NCI-H524 (cell line): ENCODE measurements at places on chromosomes 7 and 10.

DNA sequence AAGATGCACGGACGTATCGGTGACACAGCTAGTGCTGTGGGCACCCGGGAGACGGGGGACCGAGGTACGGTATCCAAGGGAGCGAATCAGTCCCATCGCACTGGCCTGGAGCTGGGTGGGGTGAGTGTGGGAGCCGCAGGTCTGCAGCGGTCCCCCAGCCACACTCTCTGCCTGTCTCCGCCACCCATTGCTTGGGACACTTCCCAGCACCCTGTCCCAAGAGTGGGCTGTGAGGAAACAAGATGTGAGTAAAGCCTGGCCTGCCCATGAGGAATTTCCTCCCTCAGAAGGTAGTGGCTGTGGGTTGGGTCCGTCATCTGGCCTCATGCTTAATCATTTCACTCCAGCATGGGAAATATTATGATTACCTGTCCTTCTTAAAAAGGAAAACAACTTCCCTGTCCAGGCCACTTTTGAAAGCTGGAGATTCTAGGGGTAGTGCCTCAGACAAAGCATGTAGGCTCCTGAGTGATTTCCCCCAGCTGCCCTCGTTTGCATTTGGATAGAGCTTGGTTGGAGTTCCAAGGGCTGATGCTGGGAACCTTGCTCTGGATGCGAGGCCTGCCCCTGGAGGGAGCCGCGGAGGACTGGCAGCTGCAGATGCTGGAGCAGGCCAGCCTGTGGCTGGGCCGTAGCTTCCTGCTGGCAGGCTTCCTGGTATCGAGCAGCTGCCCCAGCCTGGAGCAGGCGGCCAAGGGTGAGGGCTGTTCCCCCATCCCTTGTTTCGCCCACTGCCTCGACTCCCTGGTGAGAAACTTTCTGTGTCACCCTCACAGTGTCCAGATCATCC lies 6.2 kb upstream of the ACTR3C start:
- no peak for DNase-seq

GRCh38 chr10:69696073-69696731 lies 66.2 kb downstream of the FAM241B start:
- DNase-seq, result no peak

DNA sequence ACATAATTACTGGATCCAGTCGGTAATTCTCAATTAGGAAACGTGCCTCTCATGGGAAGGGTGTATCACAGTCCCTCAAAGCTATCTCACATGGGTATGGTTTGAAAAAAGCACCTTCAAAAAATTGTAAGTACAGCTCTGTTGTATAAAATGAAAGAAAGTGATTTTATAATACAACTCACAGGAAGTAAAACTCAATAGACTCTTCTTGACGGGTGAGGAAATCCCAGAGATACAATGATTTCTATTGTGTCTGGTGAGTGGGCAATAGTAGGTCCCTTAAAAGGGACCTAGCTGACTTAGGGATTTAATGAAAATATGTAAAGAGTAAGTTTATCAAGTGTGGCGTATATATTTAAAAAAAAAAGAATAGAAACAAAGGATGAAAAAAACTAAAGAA lies 27.0 kb downstream of the TASOR2 start:
- no peak for DNase-seq

DNA sequence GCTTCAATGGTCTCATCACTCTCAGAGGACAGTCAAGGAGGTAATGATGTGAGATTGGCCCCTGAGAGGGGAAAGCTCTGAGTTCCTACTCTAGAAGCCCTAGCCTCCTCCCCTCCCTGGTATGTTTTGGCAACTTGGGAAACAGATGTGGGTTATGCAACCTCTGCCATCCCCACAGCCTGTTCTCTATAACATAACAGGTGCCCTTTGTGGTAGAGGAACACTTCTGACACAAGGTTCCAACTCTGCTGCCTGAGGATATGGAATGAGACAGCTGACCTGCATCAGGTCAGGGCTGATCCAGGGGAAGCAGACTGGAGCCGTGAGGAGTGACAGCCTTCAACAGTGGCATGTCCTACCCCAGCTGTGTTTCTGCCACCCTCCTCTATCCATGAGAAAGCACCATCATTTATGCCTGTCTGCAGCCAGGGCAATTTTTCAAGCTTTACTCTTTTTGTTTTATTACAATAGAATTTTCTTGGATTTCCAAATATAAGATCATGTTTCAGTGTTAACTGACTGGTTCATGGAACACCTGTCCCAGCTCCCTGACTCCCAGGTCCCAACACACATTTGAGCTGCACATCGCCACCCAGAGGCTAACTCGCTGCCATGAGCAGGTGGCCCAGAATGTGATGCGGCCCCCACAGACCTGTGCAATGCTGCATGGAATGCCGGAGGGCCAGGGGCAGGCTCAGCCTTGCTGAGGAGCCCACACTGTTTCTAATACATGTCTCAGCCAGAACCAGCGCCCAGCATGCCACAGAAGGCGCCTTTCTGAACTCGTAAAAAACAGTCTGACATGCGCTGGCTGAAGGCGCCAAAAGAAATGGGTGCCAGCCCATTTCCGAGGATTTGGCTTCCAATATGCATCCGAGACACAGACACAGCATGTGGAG lies 124.8 kb upstream of the CHST15 start:
- DNase-seq, result no peak
